Left lung (tissue), 14 donors: ENCODE measurements at places on chromosomes 11 and 22.
A peak's percentile ranks its signal among the peaks of the same experiment; 100 is the strongest.

- peaks cover 53% of the 10 kb centered on the region for H3K4me1 ChIP-seq
- peaks cover 5% of the 10 kb centered on the region for H3K27me3 ChIP-seq
- H3K36me3 ChIP-seq: peaks cover 9% of the 10 kb centered on the region
- H3K4me3 ChIP-seq: peak overlapping the region; percentile 59
- no peak for DNase-seq
Observed at GRCh38 chr11:64744544-64745188, 724 bp upstream of the RASGRP2 start.

GRCh38 chr11:75170516-75171201 is 19.8 kb downstream of the SLCO2B1 start:
- H3K4me3 ChIP-seq: no peak overlapping the region
- no peaks in the 10 kb centered on the region for H3K27me3 ChIP-seq
- DNase-seq: no peak
- H3K36me3 ChIP-seq: peaks cover 63% of the 10 kb centered on the region
- H3K4me1 ChIP-seq: peaks cover 28% of the 10 kb centered on the region

DNA sequence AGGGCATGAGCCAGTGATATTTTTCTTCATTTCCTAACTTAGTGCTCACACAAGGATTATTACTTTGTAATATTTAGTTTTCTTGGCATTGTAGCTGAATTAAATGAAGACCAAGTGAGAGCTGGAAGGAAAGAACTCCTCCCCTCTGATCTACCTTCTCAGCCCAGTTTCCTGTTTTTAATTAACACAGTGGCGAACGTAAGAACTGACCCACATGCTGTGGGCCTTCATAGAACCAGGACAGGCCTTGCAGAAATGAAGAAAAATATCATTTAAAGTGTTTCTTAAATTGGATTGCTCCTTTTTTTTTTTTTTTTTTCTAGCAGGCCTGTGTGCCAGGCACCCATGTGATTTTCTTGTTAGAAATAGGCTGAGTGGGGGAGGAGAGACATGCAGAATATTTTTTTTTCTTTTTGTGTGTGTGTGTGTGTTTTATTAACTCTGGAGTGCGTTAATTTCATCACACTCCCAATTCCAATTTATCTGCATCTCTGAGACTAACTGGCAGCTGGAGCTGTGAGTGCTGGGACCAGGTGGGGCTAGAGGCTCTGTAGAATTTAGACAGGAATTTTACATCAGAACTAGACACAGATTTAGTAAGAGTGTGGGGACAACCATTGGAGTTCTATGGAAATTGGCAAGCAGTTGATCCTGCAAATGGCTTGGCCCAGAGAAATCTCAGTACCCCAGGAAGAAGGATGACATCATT is 320.5 kb downstream of the DDX10 start:
- no peak for DNase-seq
- H3K36me3 ChIP-seq: no peaks in the 10 kb centered on the region
- H3K27me3 ChIP-seq: no peaks in the 10 kb centered on the region
- no peak overlapping the region for H3K4me3 ChIP-seq
- H3K27ac ChIP-seq: no peak overlapping the region

DNA sequence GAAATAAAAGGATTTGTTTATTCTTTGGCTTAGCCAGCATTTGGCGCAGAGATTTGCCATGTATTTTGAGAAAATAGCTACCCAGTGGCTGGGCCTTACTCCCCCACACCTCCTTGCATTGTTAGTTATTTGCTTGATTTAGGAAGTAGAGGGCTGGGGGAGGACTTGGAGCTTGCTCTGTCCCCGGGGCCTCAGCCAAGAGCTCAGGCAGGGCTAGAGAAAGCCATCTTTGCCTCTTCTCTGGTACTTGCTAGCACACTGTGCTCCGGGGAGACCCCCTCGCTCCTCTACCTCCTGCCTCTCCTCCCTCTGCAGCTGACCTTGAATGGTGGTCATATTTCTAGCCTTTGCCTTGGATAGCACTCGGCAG is 93.0 kb downstream of the SCN3B start:
- H3K4me1 ChIP-seq: no peaks in the 10 kb centered on the region
- no peak for DNase-seq
- H3K4me3 ChIP-seq: no peak overlapping the region
- no peak overlapping the region for H3K27ac ChIP-seq

- H3K4me1 ChIP-seq: peaks cover 3% of the 10 kb centered on the region
- H3K27ac ChIP-seq: no peak within 1 kb of the TSS
- H3K27me3 ChIP-seq: no peaks in the 10 kb centered on the region
- no peaks in the 10 kb centered on the region for H3K36me3 ChIP-seq
- H3K4me3 ChIP-seq: no peak within 1 kb of the TSS
Observed at GRCh38 chr11:8932564-8933180, at the start of gene C11orf16. TSS of gene C11orf16 (minus strand) at chr11:8932947. CDS start at chr11:8932308, 639 bp downstream.

DNA sequence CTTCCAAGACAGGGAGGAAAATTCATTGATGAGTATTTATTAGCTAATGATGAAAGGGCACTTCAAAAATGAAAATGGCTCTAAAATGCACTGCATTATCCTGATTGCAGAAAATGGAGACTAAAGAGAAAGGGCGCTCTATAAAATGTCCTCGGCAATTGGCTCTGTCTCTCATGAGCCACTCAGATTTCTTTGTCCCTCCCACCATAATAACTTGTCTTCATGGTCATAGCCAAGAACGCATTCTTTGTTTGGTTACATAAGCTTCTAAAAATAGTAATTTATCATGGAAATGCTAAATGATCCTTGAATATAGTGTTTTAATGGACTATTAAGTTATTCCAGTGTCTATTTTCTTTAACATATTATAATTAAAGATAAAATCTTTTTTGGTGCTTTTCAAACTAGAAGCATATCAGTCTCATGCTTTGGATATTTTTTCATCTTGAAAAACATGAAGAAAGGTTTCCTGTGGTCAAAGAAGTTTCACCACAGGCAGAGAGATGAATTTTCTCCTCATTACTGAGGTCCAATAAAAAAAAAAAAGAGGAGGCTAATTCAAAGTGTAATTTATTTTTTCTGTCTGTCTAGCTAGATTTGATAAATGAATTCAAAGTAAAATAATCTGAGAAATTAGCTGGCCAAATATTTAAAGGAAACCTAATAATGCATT is 238.1 kb upstream of the BLID start:
- no peak overlapping the region for H3K27ac ChIP-seq
- no peak overlapping the region for H3K4me3 ChIP-seq
- H3K27me3 ChIP-seq: no peaks in the 10 kb centered on the region
- no peak for DNase-seq

DNA sequence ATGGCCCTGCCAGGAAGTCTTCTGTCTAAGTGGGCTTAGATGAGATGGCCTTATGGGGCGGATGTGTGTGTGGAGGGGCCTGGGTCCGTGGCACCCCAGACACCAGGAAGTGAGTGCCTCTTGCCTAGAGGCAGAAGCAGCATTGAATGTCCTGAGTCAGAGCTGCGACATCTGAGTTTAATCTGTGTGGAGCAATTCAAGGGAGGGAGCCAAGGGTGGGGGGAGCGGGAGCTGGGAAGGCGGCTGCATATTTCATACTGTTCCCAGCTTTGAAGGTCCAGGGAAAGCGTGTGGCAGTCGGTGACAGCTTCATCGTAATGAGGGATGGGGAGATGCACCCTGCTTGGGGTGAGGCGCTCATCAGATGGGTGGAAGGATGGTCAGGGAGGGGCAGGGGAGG is 73.5 kb upstream of the THY1 start:
- peaks cover 31% of the 10 kb centered on the region for H3K27me3 ChIP-seq
- no peak overlapping the region for H3K4me3 ChIP-seq
- H3K36me3 ChIP-seq: no peaks in the 10 kb centered on the region
- H3K4me1 ChIP-seq: no peaks in the 10 kb centered on the region

DNA sequence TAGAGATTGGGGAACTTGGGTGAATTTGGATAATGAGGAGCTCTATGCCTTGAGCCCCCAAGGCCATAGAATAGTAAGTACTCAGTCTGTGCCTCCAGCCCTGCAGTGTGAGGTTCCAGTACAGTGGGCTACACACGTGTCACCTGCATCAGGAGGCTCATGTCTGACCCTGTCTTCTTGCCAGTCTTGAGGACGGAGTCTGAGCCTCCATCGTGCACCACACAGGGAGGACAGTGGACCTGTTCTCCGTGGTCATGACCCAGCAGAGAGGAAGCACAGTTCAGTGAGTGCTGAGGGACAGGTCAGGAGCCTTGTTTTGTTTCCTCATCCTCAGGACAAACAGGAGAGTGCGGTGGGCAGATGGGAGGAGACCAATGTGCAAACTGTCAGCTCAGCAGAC is 30.8 kb downstream of the RPS13 start:
- no peak for DNase-seq
- no peak overlapping the region for H3K27ac ChIP-seq
- H3K4me1 ChIP-seq: no peaks in the 10 kb centered on the region
- no peaks in the 10 kb centered on the region for H3K36me3 ChIP-seq

- H3K27me3 ChIP-seq: peaks cover 63% of the 10 kb centered on the region
- H3K36me3 ChIP-seq: no peaks in the 10 kb centered on the region
- H3K4me1 ChIP-seq: no peaks in the 10 kb centered on the region
- no peak overlapping the region for H3K4me3 ChIP-seq
- no peak overlapping the region for H3K27ac ChIP-seq
Observed at GRCh38 chr11:33373636-33374035, 116.5 kb downstream of the HIPK3 start.

DNA sequence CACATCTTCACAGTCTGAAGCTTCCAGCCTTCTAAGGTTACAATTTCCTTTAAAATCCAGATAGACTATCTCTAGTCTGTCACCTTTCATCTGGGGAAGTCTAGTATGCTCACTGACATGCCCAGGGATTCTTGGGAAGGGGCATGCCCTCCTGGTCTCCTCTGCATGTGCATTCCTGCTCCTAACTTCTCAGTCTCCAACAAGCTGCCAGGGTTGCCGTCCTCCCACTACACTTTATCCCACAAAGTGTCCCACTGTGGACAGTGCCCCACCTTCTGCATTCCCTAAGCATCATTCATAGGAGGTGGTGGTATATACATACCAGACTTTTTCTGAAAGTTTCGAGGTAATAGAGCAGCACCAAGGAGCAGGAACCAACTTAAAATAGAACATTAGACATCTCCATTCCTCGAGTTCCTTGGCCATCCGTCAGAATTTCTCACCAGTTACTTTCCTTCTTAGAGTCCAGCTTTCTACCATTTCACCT is 28.7 kb downstream of the EIF3F start:
- H3K27me3 ChIP-seq: peaks cover 57% of the 10 kb centered on the region
- no peaks in the 10 kb centered on the region for H3K36me3 ChIP-seq
- H3K4me1 ChIP-seq: peaks cover 19% of the 10 kb centered on the region
- no peak overlapping the region for H3K4me3 ChIP-seq

GRCh38 chr22:42340150-42340549 is 69.7 kb upstream of the TCF20 start:
- no peak overlapping the region for H3K4me3 ChIP-seq
- DNase-seq: no peak
- H3K36me3 ChIP-seq: no peaks in the 10 kb centered on the region
- H3K4me1 ChIP-seq: peaks cover 3% of the 10 kb centered on the region
- H3K27ac ChIP-seq: no peak overlapping the region

- no peak for DNase-seq
- no peaks in the 10 kb centered on the region for H3K27me3 ChIP-seq
Observed at GRCh38 chr22:40768206-40768605, 50.9 kb downstream of the SLC25A17 start.

DNA sequence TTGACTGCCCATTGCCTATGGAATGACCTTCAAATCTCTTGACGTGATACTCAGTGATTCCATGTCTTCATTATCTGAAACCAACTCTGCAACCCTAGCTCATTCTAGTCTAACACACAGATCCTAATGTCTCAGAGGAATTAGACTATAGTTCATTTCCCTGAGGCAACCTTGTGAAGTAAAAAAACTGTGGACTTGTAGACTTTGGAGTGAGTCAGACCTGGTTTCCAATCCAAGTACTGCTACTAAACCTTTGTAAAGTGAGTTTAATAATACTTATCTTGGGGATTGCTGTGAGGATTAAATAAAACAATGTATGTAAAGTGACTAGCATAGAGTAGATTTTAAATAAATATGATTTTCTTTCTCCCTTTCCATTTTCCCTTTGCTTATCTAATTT is 226.1 kb downstream of the BLID start:
- no peaks in the 10 kb centered on the region for H3K36me3 ChIP-seq
- no peak overlapping the region for H3K4me3 ChIP-seq
- no peaks in the 10 kb centered on the region for H3K27me3 ChIP-seq
- no peak overlapping the region for H3K27ac ChIP-seq
- DNase-seq: no peak

DNA sequence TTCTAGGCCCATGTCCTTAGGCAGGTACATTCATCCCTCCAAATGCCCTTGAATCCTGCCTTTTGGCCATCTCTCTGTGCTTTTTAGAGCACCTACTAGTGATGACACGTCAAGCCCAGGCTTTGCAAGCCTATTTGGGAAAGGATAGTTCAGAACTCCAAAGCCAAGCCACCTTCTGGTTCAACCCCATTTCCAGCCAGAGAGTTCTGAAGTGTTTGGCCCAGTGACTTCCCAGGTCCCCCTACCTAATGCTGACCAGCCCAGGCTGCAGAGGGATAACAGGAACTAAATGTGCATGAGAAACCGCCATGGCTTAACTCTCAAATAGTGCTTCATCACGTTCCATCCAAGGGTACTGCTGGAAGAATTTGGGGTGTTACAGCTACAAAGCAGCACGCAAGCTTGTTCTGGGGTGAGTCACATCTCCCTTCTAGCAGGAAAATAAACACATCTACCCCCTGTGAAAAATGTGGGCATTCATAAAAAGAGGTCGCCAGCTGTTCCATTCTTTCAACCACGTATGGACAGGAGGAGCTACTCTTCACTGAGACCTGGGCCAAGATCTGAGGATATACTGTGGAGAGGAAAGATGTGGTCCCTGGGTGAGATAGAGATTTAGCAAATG is 2.0 kb upstream of the FXYD6 start:
- peaks cover under 1% of the 10 kb centered on the region for H3K4me1 ChIP-seq
- no peak for DNase-seq
- H3K27ac ChIP-seq: no peak overlapping the region
- H3K27me3 ChIP-seq: peaks cover 39% of the 10 kb centered on the region
- H3K4me3 ChIP-seq: no peak overlapping the region

- H3K27me3 ChIP-seq: no peaks in the 10 kb centered on the region
- H3K27ac ChIP-seq: no peak overlapping the region
- H3K4me3 ChIP-seq: no peak overlapping the region
- no peaks in the 10 kb centered on the region for H3K4me1 ChIP-seq
Observed at GRCh38 chr11:11478687-11479086, 125.6 kb upstream of the CSNK2A3 start.

DNA sequence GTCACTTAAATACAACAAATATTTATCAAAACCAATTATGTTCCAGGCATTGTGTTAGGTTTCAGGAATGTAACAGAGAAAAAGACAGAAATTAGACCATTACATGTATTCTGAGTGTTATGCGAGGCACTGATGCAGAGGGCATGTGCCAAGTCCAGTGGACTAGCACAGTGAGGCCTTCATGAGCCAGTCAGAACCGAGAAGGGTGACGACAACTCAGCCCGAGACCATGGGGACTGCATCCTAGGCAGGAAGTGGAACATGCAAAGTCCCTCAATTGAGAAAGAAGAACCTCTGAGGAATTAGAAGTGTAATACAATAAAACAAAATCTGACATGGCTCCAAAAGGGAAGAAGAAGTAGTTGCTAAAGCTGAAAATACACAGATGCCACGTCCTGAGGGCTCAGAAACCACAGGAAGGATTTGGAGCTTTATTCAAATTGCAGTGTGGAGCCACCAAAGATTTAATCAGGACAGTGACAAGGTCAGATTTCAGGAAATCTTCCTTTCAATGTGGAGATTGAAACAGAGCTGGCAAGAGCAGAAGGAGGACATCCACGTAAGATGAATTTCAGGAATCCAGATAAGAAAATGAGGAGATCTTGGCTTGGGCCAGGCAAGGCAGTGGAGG is 529.6 kb downstream of the NTM start:
- no peaks in the 10 kb centered on the region for H3K36me3 ChIP-seq
- H3K27me3 ChIP-seq: no peaks in the 10 kb centered on the region
- no peaks in the 10 kb centered on the region for H3K4me1 ChIP-seq
- no peak overlapping the region for H3K27ac ChIP-seq

GRCh38 chr11:134405436-134405835 is 6.6 kb downstream of the B3GAT1 start:
- H3K36me3 ChIP-seq: no peaks in the 10 kb centered on the region
- no peak for DNase-seq
- H3K27ac ChIP-seq: no peak overlapping the region
- peaks cover 3% of the 10 kb centered on the region for H3K27me3 ChIP-seq
